ENCODE measurements at places on chromosomes 12 and 14. TPM values are rescaled to one million over a fixed set of nuclear protein-coding genes. Genes with fewer than 3 reads are reported as not detected.

Gene NANOG
- 0.06 TPM for total RNA-seq

Gene FZD10
- 4.8 TPM for total RNA-seq

Gene FGF6
- total RNA-seq, result 1.3 TPM

Gene PAH
- 50.6 TPM for total RNA-seq

Gene LBHD2
- total RNA-seq, result not detected

Gene TSHR
- total RNA-seq, result 0.29 TPM

Gene RASAL1
- total RNA-seq, result 15.1 TPM

Gene MYH6
- total RNA-seq, result 0.64 TPM

Gene CLEC4C
- 0.29 TPM for total RNA-seq

Gene OAS2
- total RNA-seq, result 5.3 TPM
